ENCODE measurements at places on chromosomes 2 and 18.

DNA sequence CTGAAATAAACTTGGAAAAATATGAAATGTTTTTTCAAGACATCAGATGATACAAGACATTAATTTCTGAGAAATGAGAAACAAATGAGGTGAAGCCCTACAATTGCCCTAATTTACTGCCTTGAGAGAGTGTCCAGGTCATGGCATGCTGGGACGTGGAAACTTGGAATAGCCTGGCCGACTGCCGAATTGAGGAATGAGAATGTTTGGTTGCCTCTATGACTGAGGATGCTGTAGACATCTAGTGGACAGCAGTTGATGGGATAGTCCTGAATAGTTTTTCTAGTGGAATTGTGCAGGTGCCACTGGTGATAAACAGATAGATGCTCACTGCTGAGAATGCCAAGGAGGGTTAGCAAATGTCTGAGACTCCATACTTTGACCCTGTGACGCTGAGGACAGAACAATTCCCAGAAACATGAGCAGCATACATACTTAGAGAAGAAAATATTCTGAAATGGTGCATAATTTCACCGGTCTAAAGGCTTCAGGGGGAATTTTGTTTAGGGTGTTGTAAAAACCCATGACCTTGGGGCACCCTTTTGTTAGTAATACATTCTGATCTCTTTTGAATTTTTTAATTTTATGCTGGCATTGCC lies 56.5 kb upstream of the CWC22 start:
- no peaks in the 10 kb centered on the region for H3K4me1 ChIP-seq
- no peak overlapping the region for H3K27ac ChIP-seq
- no peaks in the 10 kb centered on the region for H3K27me3 ChIP-seq

GRCh38 chr2:1397350-1397749 lies 15.9 kb upstream of the TPO start:
- H3K36me3 ChIP-seq: no peaks in the 10 kb centered on the region
- no peak for DNase-seq
- no peaks in the 10 kb centered on the region for H3K27me3 ChIP-seq
- H3K4me1 ChIP-seq: no peaks in the 10 kb centered on the region
- H3K27ac ChIP-seq: no peak overlapping the region

GRCh38 chr2:143730155-143730952 lies 601.1 kb downstream of the ARHGAP15 start:
- no peaks in the 10 kb centered on the region for H3K27me3 ChIP-seq
- H3K27ac ChIP-seq: no peak overlapping the region
- H3K4me3 ChIP-seq: no peak overlapping the region
- no peaks in the 10 kb centered on the region for H3K4me1 ChIP-seq

DNA sequence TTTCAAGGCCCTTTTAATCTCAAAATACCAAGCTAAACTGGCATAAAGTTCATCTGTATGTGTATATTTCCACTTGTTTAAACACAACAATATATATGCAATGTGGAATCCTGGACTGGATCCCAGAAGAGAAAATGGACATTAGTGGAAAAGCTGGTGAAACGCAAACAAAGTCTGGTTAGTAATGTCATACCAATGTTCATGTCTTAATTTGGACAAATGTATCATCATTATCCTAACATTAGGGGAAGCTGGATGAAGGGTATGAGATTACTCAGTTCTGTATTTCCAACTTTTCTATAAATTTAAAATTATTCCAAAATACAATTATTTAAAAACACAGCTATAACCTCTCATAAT lies 3.8 kb downstream of the SP3 start:
- no peaks in the 10 kb centered on the region for H3K27me3 ChIP-seq
- H3K27ac ChIP-seq: no peak overlapping the region
- H3K4me1 ChIP-seq: peaks cover 28% of the 10 kb centered on the region

DNA sequence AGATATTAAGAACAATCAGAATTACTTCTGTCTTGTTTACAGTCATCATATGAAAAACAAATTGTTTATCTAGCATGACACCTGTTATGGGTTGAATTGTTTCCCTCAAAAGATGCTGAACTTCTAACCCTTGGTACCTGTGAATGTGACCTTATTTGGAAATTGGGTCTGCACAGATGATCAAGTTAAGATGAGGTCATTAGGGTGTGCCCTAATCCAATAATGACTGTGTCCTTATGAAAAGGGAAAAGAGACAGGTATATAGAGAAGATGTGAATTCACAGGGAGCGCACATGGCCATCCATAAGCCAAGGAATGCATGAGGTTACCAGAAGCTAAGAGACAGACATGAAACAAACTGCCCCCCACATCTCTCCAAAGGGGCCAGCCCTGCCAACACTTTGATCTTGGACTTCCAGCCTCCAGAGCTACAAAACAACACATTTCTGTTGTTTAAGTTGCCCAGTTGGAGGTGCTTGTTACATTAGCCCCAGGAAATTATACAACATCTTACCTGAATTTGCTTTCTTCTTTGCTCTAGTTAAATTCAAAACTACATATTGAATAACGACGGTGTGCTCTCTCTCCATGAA lies 2.3 kb upstream of the HPCAL1 start:
- peaks cover 30% of the 10 kb centered on the region for H3K4me1 ChIP-seq
- H3K4me3 ChIP-seq: no peak overlapping the region
- no peak overlapping the region for H3K27ac ChIP-seq
- no peaks in the 10 kb centered on the region for H3K27me3 ChIP-seq
- no peak for DNase-seq

Measured in tibial artery (tissue), 4 donors.